T-helper 17 cell (primary cell): ENCODE measurements at places on chromosomes 2 and 18.

GRCh38 chr2:144660518-144661316 is 140.8 kb upstream of the ZEB2 start:
- no peak for DNase-seq

DNA sequence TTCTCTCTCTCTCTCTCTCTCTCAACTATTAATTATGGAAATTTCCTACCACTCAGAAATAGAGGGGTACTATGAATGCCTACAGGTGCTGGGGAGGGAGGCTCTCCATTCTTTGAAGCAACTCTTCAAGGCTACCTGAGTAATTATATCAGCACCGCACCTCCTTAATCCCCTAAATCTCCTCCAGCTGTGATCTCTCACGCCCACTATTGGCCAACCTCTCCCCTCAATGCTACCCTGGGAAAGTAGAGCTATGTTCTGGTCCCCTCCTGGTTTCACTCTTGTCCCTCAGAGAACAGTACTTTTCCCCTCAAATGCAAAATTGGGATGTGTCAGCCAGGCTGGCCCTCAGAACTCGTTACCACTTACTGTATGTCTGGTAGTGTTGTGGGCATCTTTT is 1.6 kb downstream of the MOCOS start:
- DNase-seq: no peak

DNA sequence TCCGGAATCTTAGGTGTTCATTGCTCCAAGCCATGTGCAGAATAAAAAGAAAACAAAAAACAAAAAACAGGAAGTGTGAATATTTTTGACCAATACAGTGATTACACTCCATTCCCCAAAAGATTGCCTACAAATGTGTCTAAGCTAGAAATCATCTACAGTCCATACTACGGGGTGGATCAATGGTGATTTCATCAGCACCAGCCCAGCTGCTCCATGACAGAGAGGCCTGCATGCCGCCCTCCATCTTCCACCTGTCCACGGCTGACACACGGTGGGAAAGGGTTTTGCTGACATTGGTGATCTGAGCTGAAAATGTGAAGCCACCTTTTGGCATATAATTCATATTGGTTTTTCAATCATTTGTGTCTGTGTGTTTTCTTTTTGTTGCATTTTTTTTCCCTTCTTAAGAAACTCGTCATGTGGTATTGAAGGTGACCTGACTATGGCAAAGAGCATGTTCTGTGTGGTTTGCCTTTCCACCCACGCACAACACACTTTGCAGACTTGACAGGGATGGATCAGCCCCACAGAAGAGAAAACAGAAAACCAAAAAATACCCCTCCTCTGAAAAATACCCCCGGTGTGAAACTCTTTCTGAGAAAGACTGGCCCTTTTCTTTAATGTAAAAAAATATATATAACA is 533.1 kb downstream of the RNF144A start:
- no peak for DNase-seq

- no peak for DNase-seq
Measured at GRCh38 chr2:157172239-157172638, 85.3 kb upstream of the GALNT5 start.

- no peak for DNase-seq
Measured at GRCh38 chr2:113831161-113831560, 58.7 kb upstream of the ACTR3 start.

- no peak for DNase-seq
Measured at GRCh38 chr18:56139792-56140254, 498.6 kb downstream of the TXNL1 start.

GRCh38 chr18:55405893-55406406 is 182.0 kb downstream of the TCF4 start:
- no peak for DNase-seq

- no peak for DNase-seq
Measured at GRCh38 chr2:224190936-224191270, 151.8 kb upstream of the SERPINE2 start.

GRCh38 chr2:99084256-99084655 is 57.3 kb upstream of the C2orf15 start:
- no peak for DNase-seq

DNA sequence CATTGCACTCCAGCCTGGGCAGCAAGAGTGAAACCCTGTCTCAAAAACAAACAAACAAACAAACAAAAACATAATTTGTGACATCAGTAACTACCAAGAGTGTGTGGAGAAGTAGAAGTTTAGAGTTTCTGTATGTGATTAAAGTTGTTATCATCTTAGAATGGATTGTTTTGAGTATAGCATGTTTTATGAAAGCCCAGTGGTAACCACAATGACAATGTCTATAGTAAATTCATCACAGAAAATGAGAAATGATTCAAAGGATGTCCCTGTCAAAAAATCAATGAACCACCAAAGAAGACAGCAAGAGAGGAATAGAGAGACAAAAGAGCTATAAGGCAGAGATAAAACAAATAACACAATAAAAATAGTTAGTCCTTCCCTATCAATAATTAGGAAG is 1299.2 kb downstream of the CNTNAP5 start:
- DNase-seq: no peak

- no peak for DNase-seq
Measured at GRCh38 chr2:216362730-216363129, 9.6 kb downstream of the MARCHF4 start.

DNA sequence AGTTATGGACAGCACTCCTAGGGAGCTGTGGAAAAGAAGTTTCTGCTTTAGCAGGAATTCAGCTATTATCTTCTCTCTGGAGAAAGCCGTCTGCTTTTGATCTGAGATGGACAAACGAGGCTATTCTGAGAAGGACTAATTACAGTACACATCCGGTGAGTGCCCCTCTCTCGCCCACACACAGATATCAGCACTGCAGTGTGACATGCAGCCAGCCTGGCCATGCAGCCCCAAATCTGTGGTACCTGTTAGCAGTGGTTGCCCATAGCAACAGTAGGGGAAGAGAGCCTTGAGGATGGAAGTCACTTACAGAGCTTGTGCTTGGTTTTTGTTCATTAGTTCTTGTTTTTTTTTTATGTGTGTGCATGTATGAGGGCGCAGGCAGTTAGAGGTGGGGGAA is 73.9 kb upstream of the TRIB2 start:
- no peak for DNase-seq

DNA sequence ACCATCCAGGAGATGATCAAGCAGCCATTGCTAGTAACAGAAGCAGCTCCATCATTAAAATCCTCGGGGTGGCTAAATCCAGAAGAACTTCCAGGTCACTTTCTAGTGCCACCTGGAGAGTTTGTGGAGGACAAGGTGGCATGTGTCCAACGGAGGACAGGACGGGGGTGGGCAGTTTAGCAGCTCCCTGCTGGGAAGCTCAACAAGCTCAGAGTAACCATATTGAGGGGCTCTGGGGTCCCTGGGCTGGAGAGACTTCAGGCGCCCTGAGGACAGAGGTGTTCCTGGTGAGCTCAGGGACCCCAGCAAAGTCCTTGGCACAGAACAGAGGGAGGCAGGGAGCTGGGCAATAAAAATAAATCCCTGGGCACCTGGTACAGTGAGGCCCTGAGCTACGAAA is 140.0 kb upstream of the FHL2 start:
- DNase-seq: no peak

DNA sequence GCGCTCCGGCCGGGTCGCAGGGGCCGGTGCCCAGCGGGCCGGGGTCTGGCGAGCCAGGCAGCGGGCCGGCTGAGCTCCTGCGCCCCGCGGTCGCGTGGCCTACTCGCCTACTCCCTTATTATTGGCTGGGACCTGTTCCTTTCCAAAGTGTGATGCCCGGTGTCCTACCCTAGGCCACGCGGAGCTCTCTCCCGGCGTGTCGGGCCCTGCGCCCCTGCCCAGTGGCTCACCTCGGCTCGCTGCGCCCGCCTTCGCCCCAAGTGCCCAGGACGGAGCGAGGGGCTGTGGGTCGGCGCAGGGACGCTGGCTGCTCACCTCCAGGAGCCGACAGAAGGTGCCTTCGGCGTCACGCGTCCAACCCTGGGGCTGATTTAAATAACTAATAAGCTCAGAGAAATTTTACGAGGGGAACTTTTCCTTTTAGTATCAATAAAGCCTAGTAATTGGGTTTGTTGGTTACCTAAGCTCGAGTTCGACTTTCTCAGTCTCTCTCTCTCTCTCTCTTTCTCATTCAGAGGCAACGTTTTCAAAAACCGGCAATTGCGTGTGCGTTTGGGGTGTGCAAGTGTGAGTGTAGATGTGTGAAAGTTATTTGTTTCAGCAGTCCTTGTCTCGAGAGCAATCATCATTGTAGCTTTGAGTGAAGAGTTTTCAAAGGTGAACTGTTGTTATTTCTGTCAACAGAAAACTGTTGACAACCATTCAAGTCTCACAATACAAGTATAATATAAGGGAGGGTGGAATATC is 7.0 kb upstream of the SATB2 start:
- DNase-seq: no peak

- no peak for DNase-seq
Measured at GRCh38 chr2:85063981-85064599, 69.1 kb upstream of the TCF7L1 start.

DNA sequence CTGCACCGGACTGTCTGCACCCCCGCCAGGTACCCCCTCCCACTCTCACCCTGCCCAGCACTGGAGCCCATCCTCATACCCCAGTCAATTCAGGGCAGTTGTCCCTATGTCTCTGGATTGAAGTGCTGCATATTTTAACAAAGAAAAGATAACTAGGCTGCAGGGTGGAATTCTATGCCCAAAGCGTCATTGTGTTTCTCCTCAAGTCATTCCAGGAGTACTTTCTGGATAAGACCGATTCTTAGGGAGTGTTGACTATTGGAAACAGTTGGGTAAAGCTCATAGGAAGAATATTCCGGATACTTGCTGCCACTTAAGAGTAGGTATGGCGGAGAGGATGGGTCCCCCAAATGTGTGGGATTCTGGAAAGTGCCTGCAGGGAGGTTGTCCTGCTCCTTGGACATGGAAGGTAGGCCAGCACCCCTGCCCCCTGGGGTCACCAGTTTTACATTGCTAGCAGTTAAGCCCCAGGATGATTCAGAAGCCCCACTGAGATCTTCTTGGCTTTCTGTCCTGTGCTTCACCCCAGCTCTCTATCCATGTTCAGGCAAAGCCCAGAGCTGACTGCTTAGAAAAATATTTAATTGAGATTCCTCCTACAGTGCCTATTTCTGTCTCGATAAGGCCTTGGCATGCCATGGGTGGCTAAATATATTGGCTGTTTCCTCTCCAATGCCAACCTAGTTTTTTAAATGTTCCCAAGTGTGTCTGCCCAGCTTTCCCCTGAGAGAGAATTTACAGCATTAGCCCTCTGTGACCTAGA is 48.2 kb downstream of the RPL37A start:
- DNase-seq: no peak

DNA sequence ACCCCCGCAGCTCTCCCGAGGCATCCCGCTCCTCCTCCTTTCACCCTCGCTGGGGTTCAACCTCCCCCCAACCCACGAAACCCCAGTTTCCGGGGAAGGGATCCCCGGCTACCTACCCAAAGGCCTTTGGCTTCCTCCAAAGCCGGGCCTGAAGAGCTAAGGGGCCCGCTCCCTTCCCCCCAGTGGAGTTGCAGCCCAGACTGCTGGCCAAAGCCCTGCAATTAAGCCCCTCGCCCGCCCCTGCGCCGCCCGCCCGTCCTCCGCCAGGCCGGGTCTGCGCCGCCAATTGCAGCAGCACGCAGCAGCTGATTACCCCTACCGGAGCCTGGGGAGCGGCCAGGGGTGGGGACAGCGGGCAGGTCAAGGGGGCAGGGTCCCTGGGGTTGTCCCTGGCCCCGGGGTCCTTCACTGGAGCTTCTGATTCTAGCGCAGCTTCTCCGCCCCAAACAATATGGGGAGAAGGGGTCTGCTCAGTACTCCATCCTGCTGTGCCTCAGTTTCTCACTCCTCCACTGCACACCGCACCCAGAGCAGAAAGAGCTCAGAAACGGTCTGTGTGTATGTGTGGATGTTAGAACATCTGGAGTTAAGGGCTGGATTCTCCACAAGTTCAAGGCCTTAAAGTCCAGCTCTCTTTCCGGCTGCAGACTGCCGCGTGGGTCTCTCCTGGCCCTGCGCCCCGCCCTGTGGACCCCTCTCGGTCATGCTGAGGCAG is 16.9 kb downstream of the WNT10A start:
- DNase-seq: no peak

- no peak for DNase-seq
Measured at GRCh38 chr18:48991676-48992075, 40.9 kb upstream of the SMAD7 start.

- DNase-seq: no peak
Measured at GRCh38 chr2:183349091-183349490, 224.8 kb downstream of the NUP35 start.

DNA sequence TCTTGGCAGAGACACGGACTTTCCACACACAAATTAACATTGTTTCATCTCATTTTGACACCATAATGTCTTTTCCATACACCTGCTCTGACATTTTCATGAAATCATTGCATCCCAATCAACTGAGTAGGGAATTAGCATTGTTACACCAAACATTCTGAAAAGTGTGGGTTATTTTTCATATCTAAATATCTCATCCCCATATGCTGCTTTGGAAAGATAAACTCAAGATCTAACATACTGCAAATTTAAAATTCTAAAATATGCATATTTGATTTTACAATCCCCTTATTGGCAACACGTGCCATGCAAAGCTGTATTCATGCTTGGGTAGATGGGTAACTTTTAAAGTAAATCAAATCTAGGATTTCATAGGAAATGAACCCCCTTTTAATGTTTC is 242.9 kb downstream of the ZNF516 start:
- no peak for DNase-seq

GRCh38 chr2:122740594-122740948 is 985.1 kb downstream of the TSN start:
- no peak for DNase-seq

GRCh38 chr2:173326806-173327205 is 27.9 kb upstream of the CDCA7 start:
- DNase-seq: no peak

DNA sequence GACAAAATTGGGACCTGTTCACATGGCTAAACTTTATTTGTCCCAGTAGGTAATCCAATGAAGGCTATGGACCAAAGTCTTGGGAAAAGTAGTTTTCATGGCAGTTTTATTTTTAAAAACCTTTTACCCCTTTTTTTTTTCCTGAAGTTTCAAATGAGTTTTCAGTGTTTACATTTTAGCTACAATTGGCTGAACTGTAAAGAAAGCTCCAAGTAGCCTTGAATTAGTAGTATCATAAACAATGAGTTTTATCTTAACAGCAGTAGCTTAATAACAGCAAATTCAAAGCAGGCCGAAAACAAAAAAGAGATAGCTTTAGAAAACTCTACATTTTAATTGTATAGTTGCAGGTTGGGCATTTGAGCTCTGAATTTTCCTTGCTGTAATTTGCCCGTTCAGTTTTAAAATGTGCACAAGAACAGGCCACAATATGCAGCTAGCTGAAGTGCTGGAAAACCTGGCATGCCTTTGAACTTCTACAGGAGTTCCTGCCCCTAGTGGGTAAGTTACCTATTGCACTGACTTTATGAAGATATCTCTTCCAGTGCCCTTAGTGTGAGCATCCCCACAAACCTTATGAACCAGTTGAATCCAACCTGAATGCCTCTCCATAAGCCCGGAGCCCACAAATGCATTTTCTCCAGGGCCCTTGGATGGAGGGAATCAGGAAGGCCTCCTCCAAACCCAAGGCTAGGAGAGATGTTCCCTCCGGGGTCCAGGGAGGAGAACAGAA is 106.7 kb downstream of the XRCC5 start:
- no peak for DNase-seq

- DNase-seq: no peak
Measured at GRCh38 chr18:14189858-14190257, 57.6 kb upstream of the ZNF519 start.
